Activated CD8-positive, alpha-beta memory T cell treated with anti-CD3 and anti-CD28 coated beads for 1 hour (primary cell): ENCODE measurements at places on chromosomes 5 and 9.

DNA sequence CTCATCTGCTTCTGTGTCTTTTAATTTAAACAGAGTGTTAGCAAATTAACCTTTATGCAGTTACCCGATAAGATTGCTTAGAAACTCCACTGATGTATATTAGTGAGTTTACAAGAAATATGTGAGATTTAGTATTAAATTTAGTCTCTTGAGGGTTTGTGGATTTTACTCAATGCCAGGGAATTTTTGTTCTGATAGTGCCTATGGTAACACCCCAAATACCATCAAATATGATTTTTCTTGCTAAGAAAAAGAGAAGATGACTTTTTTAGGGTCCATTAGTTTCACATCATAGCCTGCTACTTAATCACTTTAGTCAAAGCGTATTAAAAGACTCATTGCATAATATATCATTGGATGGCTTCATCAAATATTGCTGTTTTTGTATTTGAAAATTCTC, 224.9 kb downstream of the PCSK5 start:
- no peak for DNase-seq

DNA sequence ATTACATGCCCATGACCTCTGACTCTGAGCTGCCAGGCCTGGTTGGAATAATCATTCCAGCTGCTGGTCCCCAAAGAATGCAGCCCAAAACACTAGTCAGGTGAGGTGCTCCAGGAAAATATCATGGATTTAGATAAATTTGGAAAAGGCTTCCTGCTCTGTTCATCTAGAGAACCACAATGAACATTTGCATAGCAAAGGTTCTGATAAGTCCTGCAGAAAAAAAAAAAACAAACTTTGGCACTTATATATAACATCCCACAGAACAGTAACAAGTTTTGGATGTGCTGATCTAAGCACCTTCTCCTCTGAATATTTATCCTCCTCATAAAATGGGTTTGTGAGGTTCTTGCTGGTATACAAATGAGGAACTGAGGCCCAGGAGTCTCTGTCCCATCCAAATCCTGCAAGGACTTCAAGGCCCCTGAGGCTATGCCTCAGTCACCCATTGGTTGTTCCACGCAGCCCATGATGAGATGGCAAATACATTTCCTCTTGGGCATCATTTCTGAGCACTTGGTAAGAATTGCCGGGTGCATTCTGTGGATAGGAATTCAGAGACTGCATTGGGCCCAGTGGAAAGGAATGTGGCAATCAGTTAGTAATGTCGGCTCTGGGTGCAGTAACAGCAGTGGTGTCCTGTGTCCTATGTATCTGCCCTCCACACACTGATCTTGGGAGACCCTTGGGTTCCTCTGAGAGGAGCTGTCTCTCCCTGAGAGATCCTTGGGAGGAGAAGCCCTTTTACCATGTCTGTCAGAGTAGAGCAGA, 73.4 kb upstream of the ASS1 start:
- DNase-seq = no peak

- DNase-seq = no peak
These were observed 42.4 kb downstream of the SRFBP1 start for GRCh38 chr5:122004201-122004600.

GRCh38 chr9:96242811-96243210, 59.2 kb downstream of the HSD17B3 start:
- DNase-seq = no peak

- no peak for DNase-seq
These were observed 35.6 kb downstream of the FST start for GRCh38 chr5:53515988-53516387.

DNA sequence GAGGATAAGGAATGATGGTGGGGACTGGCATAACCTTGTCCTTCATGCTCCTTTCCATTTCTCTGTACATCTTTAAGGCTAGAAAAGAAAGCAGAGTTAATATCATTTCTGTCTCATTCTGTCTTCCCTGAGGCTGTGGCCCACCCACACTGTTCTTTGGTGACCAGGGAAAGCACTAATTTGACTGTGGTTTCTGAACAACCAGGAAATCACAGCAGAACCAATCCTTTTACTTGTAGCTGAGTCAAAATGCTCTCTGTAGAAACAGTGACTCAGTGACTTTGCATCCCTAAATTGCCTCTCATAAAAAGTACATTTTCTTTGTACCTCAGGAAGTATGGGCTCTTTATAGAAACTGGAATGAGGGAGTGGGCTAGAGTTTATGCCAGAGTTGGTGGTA, 28.1 kb downstream of the IL33 start:
- no peak for DNase-seq

GRCh38 chr5:2326601-2327000, 424.9 kb downstream of the IRX2 start:
- no peak for DNase-seq

- no peak for DNase-seq
These were observed 88.0 kb downstream of the ARL15 start for GRCh38 chr5:54222336-54222735.

- no peak for DNase-seq
These were observed 108.9 kb upstream of the LHFPL2 start for GRCh38 chr5:78757269-78758053.

- no peak for DNase-seq
These were observed 343.2 kb downstream of the TMEM232 start for GRCh38 chr5:110383231-110383630.

DNA sequence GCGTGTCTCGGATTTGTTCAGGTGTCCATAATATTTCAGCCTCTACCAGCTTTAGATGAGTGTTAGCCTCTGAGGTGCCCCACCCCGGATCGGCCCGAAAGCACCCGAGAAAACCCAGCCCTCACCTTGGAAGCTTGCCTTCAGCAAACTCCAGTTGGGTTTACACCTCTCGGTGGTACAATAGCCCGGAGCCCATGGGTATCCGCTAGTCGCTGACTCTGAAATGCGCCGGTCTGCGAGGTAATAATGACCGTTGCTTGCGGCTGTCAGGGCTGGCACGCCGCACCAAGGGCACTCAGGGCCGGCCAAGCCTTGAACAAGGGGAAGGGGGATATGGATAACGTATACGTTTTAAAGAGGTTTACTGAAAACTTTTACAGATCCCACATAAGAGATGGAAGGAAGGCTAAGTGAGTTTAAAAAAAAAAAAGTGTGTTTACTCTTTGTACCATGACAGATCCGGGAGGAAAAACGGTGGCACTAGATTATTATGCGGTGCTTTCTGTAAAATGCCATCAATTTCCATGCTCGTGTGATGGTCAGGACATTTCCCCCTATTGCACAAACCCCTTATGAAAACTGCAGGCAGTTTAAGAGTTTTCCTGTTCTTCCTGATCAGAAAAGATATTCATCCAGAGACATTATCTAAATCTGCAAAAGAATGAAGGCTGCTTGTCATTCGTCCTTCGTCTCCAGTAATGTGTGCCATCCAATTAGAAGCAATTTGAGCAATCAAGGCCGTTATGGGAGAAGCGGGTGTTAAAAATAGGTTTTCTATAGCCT, 124.2 kb downstream of the TMEM161B start:
- no peak for DNase-seq

DNA sequence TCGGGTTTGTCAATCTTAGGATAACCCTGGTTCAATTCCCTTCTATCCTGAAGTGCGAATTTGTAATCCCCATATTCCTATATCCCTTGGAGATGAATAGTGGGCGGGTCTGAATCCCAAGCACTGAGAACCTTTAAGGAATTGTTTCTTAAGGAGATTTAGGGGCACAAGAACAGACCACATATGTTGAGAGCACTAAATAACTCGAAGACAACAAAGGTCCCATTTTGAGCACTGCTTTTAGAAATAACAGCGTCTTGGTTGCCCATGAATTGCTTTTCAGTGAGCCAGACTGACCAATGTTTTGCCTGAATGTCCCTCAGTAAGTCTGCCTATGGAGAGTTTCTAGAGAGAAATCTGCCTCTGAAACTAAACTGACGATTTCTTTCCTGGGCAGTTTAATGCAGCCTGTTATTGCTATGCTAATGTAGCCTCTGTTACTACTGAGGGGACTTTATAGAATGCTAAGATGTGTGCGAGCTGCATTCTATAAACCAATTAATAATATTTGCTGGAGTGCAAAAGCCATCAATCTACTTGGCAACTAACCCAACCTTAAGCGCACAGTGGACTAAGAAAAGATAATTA, 445.0 kb upstream of the DMAC1 start:
- DNase-seq = no peak

DNA sequence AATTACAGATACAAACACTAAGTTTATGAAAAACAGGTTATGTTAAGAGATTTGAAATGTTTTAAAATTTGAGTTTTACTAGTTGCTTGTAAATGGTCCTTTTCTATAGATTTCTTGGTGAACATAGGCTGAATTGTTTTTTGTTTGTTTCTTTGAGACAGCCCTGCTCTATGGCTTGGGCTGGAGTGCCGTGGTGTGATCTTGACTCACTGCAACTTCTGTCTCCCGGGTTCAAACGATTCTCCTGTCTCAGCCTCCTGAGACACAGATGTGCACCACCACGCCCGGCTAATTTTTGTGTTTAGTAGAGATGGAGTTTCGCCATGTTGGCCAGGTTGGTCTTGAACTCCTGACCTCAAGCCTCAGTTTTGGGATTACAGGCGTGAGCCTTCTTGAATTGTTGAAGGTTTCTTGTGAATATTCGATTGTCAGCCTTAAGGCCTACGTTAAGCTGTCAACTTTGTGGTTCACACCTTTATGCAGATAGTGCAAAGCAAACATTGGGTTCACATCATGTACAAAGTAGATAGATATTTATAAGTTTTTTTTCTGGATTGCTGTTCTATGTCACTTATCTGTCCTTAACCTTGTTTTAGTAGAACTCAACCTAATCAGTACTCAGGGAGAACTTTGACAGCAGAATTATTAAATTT, 26.2 kb downstream of the UHRF2 start:
- DNase-seq = no peak

DNA sequence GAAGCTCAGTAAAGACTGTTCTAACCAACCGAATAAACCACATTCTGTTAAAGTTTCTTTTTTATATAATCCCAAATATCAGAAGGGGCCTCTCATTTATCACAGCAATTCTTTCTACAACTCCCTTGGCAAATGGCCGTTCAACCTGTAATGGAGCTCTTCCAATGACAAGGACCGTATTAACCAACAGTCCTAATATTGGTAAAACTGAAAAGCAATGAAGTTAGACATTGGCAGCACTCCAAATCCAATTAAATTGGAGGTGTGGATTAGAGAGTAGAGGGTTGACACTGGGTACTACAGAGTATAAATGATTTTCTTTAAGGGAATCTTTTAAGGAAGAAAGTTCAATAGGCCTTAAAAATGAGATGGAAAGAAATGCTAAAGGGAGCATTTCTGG, 842 bp downstream of the TMED7 start:
- DNase-seq = no peak
